ENCODE measurements at places on chromosomes 6 and 20.

- no peak for DNase-seq
Measured at GRCh38 chr6:168995526-168996355, 257.9 kb downstream of the THBS2 start.

GRCh38 chr6:90291565-90291964 is 5.1 kb downstream of the BACH2 start:
- no peak for DNase-seq

DNA sequence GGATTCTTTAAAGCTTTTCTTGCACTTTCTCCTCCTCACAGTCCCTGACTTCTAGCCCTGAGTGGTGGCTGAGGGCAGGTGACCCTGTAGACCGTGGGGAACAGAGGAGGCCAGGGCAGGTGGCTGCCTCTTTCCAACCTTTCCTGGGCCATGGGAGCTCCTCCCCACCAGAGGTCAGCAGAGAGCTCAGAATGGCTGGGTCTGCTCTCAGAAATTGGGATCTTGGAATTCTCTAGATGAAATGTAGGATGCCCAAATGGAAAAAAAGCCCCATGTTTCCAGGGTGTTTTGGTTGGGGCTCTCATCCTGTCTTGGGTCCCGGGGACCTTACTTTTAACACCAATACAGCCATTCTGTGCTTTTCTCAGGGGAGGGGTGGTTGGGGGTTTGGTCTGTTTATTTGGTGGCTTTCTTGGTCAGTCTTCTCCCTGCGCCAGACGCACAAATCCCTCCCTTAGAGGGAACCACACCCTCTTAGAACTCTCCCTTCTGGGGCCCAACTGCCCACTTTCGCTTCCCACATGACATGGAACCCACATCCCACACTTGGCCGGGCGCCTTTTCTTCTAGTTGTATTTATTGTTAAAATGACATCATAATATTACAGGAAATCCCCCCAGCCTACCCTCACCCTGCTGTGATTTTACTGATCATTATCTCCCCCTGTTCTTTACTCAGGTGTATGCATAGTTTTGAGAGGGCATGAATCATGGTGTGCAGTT is 17.9 kb downstream of the GNAS start:
- DNase-seq: peak; percentile 30

GRCh38 chr20:13868331-13868730 is 83.5 kb downstream of the NDUFAF5 start:
- no peak for DNase-seq

DNA sequence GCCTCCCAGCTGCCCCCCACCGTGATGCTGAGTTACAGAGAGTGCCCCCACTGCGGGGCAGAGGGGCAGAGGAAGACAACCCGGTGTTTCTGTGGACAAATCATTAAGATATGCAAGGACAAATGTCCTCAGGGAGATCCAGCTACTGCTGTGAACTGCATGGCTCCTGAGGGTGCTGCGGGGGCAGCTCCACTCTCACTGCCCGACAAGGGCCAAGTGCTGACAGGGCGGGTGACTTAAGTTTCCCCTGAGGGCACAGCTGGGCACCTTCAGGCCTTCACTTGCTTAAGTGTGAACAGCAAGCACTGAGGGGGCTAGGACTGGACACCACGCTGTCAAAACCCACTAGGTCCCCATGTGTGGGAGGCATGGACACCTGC is 26.2 kb upstream of the TCFL5 start:
- no peak for DNase-seq

All from SW 1271 (cell line).